NCI-H69 (cell line): ENCODE measurements at places on chromosomes 7 and 10.

DNA sequence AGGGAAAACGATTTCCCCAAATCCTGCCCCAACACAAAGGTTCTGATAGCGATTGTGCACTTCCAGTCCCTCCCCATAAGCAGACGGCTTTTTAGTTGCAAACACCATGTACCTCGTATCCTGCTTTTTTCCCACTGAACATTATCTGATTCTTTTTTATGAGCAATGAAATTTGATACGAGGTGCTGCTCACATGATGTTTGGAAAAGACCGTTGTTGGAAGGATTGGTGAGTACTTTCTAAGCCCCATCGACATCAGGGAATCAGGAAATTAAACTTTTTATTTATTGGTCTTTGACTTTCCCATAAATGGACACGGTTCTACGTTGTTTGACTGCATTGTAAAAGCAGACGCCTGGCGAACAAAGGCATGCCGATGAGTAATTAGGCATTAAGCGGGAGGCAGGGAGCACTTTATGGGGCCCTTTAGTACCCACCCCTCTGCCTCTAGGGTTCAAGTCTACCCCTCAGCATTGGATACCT is 49.4 kb downstream of the TEX36 start:
- DNase-seq, result peak; percentile 26

DNA sequence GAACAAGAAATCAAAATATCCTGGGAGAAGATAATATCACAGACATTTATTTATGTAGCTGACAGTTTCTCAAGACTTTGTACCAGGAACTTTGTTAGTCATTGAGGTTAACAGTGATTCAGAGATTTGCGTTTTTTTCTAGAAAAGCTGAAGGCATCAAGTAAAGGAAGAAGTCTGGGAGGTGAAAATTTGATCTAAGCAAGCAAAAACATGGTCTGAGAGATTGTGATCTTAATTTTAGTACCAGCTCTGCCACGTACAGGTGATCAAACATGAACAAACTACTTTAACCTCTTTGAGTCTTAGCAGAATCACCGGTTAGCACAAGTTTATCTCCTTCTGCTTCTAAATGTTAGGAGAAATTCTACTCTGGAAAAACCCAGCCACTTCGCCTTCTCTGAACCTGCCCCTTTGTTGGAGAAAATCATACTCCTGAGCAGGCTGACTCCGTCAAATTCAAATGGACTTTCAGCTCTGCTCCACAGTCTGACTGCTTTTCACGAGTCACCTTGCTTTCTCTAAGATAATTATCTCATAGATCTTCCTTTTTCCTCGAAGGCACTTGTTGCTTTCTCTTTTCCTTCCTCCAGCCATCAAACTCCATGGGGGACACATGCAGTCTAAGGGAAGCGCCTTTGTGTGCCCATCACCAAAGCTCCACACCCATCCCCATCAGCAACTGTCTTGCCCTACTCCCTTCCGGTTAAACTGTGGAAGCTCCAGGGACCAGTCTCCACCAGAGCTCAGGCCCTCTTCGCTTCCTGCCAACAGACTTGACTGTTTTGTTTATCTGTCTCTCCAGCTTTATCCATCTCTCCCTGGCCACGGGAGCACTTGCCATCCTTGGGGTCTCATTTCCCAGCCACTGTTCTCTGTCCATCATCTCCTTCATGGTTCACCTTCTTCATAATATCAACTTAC is 86.3 kb downstream of the PRKCQ start:
- no peak for DNase-seq

- DNase-seq, result peak; percentile 35
These were observed 22.2 kb downstream of the LANCL2 start for GRCh38 chr7:55387062-55387965.

GRCh38 chr10:90417029-90417428 is 440.8 kb downstream of the HTR7 start:
- DNase-seq, result no peak

DNA sequence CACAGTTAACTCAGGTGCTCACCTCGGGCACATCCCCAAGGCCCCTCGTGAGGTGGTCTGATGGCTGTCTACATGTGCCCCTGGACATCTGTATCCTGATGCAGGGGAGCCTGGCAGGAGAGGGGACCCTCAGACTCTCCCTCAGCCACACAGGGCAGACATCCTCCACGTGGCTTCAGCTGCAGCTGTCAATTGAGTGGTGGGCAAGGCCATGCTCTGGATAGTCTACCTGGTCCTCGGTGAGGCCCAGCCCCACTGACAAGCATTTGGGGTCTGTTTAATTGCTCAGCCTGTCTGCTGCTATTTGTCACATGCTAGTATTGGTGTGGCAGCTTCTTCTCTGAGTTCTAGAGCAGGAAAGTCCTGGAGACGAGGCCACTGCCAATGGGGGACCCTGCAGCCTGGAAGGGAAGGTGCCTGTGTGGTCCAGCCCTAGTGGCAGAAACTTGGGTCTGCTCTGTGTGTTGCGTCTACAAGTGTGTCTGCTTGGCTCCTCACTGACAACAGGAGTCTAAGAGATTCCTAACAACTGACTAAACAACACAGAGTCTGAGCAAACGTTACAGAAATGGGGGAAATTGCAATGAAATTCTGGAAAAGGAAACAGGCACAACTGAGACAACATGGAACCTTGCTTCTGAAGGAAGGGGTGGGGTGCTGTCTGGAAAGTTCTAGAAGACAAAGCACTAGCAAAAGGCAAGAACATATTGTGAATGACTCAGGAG is 59.3 kb upstream of the IGFBP3 start:
- no peak for DNase-seq

GRCh38 chr7:125563964-125564529 is 634.4 kb upstream of the POT1 start:
- peak; percentile 93 for DNase-seq

DNA sequence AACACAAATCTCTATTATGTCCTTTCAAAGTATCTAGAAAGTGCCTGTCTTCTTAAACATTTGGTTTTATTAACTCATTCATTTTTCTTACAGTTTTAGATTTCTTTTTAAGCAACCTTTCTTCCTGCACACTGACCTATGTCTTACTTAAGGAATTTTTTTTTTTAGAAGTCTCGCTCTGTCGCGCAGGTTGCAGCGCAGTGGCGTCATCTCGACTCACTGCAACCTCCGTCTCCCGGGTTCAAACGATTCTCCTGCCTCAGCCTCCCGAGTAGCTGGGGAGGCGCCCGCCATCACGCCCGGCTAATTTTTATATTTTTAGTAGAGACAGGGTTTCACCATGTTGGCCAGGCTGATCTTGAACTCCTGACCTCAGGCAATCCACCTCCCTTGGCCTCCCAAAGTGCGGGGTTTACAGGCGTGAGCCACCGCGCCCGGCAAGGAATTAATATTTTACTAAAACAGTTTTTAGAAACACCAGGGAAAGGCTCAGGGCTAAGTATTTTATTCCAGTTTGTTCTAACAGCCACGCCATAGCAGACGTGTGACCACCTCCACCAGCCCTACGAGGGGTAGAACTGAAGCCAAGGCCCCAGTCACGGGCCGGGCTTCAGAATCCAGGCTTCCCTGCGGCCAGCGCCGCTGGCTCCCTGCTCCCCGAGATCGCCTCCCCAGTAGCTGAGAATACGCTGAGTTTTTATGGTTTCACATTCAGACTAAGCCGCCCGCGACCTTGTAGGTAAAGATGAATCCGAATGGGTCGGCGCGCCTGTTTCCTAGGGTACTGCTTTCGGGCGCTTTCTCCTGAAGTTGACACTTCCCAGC is 941 bp upstream of the LUC7L2 start:
- DNase-seq, result peak; percentile 24

DNA sequence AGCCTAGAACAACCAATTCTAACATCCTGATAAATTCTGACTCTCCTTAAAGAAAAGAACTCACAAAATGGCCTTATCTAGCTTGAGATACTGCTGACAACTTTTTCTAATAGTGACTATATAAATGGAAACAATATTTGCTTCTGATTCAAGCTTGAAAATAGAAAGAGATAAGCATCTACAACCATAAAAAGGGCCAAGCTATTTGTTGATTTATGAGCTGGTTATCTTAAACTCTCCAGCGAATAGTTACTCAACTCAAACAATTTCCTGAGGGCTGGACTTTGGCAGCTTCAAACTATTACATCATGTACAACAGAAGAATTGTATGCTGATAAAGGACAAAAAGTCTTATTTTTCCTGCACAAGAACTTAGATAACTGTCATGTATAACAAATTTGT is 4.6 kb downstream of the USP54 start:
- DNase-seq, result no peak
